Activated naive CD4-positive, alpha-beta T cell treated with anti-CD3 and anti-CD28 coated beads, Interleukin-2, amount 10 ng/mL, durations not matched to agents 5 hours and 36 hours (primary cell): ENCODE measurements at places on chromosomes 5 and 9. TPM values are rescaled to one million over a fixed set of nuclear protein-coding genes. Genes with fewer than 3 reads are reported as not detected.

The SLCO4C1 gene
- 0.43 TPM for total RNA-seq

The TSSK1B gene
- total RNA-seq = not detected

The SLC36A3 gene
- total RNA-seq = not detected

The GKAP1 gene
- 6.2 TPM for total RNA-seq

The CORO2A gene
- total RNA-seq = 8.6 TPM

The SPEF2 gene
- total RNA-seq = 6.3 TPM

The PITX1 gene
- not detected for total RNA-seq

The C9orf43 gene
- total RNA-seq = 0.39 TPM

The OR13C4 gene
- total RNA-seq = not detected

The SLC23A1 gene
- total RNA-seq = 0.26 TPM

The HSPB3 gene
- not detected for total RNA-seq

The IL31RA gene
- not detected for total RNA-seq

The IL33 gene
- total RNA-seq = not detected

The PTPDC1 gene
- total RNA-seq = 4.3 TPM

The OCLN gene
- 2.2 TPM for total RNA-seq

The TPRN gene
- 9.2 TPM for total RNA-seq

The SPATA31D4 gene
- not detected for total RNA-seq

The HTR4 gene
- total RNA-seq = not detected

The QRFP gene
- total RNA-seq = not detected

The TAF1L gene
- total RNA-seq = 0.03 TPM

The PCDHGA8 gene
- not detected for total RNA-seq

The FGF10 gene
- not detected for total RNA-seq

The PCDHB4 gene
- not detected for total RNA-seq

The TYRP1 gene
- not detected for total RNA-seq

The TOR4A gene
- total RNA-seq = 8.8 TPM

The ITGA1 gene
- total RNA-seq = 1.6 TPM

The IFNA21 gene
- total RNA-seq = not detected

The C9orf50 gene
- not detected for total RNA-seq

The RRAGA gene
- total RNA-seq = 45.7 TPM

The ZFP2 gene
- total RNA-seq = 0.48 TPM

The CFAP157 gene
- not detected for total RNA-seq

The KDM4C gene
- total RNA-seq = 60.8 TPM

The LRRC19 gene
- not detected for total RNA-seq

The ABCA1 gene
- 0.22 TPM for total RNA-seq

The ACOT12 gene
- total RNA-seq = not detected

The CDH9 gene
- not detected for total RNA-seq

The ECSCR gene
- 0.58 TPM for total RNA-seq

The PCDHGB7 gene
- total RNA-seq = 0.08 TPM

The HACD4 gene
- total RNA-seq = 13.0 TPM

The EPB41L4B gene
- not detected for total RNA-seq

The SHOC1 gene
- not detected for total RNA-seq

The DDX41 gene
- total RNA-seq = 98.2 TPM

The TNFSF8 gene
- total RNA-seq = 82.0 TPM

The RACK1 gene
- 2,645 TPM for total RNA-seq

The CDH10 gene
- total RNA-seq = not detected

The SPINK13 gene
- not detected for total RNA-seq

The SHISAL2B gene
- not detected for total RNA-seq

The TAF11L10 gene
- not detected for total RNA-seq

The ARL15 gene
- 11.8 TPM for total RNA-seq

The GLRX gene
- total RNA-seq = 69.9 TPM

The PCDHB15 gene
- total RNA-seq = not detected

The IL7R gene
- 371 TPM for total RNA-seq

The FREM1 gene
- not detected for total RNA-seq

The LHX6 gene
- total RNA-seq = not detected

The ANGPTL2 gene
- total RNA-seq = not detected

The PCDHB14 gene
- not detected for total RNA-seq

The RAB3C gene
- not detected for total RNA-seq
